ENCODE measurements at places on chromosomes 13 and 19.

GRCh38 chr13:113084094-113084942, 21.3 kb upstream of the F7 start:
- no peak for DNase-seq

- DNase-seq, result no peak
These were observed 314.8 kb downstream of the ZNF536 start for GRCh38 chr19:30686826-30687566.

DNA sequence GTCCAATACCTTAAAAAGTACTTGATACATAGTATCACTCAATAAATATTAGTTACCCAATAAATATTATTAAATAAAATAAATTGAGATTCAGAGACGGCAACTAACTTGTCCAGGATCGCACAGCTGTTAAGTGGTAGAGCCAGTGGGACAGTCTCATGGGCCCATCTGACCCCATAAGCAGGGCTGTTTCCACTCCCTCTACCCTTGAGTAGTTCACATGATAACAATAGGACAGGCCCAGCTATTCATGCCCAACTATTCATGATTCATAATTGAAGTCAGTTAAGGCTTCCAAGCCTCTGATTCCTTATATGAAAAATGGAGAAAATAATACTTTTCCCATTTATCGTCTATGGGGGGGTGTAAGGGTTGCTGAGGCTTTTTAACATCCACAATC, 78.2 kb downstream of the C13orf42 start:
- no peak for DNase-seq

- DNase-seq, result no peak
These were observed 71.6 kb downstream of the SPRYD7 start for GRCh38 chr13:49864509-49864908.

DNA sequence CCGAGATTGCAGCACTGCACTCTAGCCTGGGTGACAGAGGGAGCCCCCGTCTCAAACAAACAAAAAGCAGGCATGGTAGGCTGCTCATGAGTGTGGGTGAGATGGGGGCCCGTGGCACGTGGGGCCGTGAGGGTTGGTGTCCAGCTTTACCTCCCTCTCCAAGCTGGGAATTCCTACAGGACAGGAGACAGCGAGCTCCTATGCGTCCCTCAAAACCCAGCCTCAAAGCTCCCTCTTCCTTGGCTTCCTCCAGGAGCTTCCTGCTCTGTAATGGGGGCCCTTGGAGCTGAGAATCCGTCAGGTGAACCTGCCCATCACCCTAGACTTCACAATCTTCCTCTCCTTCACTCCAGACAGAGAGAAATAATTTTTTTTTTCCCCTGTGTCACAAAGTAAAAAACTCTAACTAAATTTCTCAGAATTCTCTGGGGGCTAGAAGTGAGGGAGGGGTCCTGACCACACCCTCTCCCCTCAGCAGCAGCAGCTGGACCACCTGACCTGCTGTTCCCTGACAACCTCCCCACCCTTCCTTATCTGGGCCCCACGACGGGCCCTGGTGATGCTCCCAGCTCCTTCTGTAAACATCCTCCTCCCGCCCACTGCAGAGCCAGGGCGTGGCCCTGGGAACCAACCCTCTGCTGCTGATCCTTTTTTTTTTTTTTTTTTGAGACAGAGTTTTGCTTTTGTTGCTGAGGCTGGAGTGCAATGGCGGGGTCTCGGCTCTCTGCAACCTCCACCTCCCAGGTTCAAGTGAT, 22.1 kb upstream of the WDR18 start:
- no peak for DNase-seq

GRCh38 chr19:49391581-49392399, 3.7 kb downstream of the KASH5 start:
- DNase-seq, result no peak

DNA sequence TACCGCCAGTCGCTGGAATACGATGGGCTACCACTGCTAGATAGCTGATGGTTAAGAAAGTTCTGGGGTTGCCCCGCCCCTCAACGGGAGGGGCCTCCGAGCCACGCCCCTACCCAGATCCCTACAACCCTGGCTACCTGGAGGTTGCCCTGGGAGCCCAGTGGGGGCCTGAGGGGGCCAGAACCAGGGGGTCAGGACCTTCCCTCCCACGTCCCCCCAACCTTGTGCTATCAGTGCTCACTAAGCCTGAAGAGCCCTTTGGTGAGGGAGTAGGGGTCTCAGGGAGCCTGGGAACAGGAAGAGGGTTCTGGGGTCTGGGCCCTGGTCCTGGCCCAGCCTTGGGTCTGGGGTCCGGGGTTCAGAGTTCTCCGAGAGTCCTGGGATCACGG, 8.9 kb downstream of the OCEL1 start:
- DNase-seq, result no peak

GRCh38 chr13:77235456-77236022, 91.4 kb downstream of the MYCBP2 start:
- DNase-seq, result no peak

- DNase-seq, result no peak
These were observed 95.7 kb downstream of the GPR12 start for GRCh38 chr13:26664876-26665275.

- DNase-seq, result no peak
These were observed 5.5 kb downstream of the SACS start for GRCh38 chr13:23427881-23428528.

DNA sequence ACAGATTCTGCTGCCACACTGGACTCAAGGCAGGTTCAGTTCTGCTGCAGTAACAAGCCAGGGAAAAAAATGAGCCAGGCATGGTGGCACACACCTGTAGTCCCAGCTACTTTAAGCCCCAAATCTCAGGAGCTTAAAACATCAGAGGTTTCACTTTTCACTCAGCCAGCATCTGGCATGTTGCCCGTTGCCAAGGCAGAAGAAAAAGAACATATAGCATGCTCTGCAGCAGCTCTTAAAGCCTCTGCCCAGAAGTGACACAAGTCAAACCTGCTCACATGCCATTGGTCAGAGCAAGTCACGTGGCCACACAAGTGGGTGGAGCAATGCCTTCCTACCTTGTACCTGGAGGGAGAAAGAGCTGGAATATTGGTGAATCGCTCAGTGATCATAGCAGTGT, 14.7 kb upstream of the ADGRE5 start:
- DNase-seq, result peak; percentile 79

DNA sequence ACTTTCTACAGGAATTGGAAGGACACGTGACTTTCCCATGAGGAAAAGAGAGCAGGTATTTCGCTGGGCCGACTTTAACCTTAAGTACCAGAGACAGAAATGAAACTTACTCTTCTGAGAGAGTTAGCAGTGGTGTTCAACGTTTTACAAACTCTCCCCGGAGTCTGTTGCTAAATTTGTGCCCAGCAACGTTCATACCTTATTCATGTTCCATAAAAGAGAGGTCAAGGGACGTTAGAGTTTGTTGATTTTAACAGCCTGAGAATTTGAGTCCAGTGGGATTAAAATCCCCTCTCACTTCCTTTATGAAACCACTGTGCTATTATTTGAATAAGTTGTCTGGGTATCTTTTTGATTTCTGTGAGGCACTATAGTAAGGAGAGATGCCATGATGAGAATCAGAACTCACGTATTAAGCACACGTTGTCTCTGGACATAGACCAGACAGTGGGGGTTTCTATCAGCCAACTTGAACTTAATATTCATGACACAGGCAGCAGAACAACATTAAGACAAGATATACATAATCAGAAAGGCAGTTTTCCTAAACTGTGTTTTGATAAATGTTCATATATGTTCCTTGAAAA, 33.4 kb downstream of the SPRY2 start:
- DNase-seq, result no peak

DNA sequence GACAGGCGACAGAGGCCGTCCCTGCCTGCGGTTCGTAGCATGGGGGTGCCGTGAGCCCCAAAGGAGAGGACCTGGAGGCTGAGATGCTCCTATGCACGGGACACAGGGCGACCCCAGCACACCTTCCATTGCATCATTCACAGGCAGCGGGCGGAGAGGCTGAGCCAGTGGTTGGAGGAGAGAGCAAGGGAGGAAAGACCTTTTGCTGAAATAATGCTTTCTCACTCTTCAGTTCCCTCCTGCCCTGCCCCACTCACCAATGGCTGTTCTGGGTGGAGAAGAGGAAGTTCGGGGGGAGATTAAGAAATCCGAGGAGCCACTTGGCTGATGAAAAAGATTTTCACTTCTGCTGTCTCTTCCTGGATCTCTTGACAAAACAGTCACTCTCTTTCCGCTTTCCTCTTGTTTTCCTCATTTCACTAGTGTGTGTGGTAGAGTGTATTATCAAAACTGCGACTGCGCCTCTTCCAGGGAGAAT, at the start of gene NLRP12:
Gene NLRP12 (minus strand): TSS at position 181 of the 478 bp plus-strand sequence. CDS start 140 bp downstream, at position 41.
- DNase-seq, result no peak

- peak; percentile 48 for DNase-seq
These were observed 783.4 kb upstream of the ARGLU1 start for GRCh38 chr13:107351305-107351704.

- DNase-seq, result no peak
These were observed 2.5 kb downstream of the PRR36 start for GRCh38 chr19:7871437-7872305.

GRCh38 chr19:45568732-45569131, 15.9 kb downstream of the OPA3 start:
- DNase-seq, result no peak

DNA sequence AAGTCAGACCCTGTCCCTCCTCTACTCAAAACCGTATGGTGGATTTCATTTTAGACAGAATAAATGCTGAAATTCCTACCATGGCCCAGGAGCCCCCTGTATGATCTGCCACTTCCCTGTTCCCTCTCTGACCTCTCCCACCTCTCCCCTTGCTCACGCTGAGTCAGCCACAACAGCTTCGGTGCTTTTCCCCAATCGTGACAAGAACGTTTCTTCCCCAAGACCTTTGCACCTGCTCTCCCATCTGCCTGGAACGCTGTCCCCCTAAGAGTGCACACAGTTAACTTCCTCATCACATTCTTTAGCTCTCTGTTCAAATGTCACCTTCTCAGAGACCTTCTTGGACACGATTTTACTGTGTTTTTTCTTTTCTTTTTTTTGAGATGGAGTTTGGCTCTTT, 2.3 kb downstream of the VRK3 start:
- no peak for DNase-seq

DNA sequence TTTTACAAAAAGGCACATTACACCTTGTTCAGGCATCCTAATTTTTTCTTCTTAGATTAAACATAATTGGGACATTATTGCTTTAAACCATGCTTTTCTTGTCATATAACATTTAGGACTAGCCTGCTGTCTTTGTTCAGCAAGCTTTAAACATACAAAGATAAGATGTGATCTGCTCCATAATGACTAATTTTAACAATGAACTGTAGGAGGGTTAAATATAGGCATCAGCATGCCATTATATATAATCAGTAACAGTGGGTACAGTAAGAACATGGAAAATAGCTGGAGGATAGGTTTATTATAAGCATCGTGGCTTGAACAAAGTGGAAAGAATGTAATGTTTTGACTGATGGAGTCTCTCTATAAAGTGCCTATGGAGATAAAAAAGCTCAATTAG, 661.7 kb downstream of the SLITRK6 start:
- DNase-seq, result no peak

- DNase-seq, result no peak
These were observed 14.7 kb downstream of the PIN1 start for GRCh38 chr19:9849791-9850190.

DNA sequence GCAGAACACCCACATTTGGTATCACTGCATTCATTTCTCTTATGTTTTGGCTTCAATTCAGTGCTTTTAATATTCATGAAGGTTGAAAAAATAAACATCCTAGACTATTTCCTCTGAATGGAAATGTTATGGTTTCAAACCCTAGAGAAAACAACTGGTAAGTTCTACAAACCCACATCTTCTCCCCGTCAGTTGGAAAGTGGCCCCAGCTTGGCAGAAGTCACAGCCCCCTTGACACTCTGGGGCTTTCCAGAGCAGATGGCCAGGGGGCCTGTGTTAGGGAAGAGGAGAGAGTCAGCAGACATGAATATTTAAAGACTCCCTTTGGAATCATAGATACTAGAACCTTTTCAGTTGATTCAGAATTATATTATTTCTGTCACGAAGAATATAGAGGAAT, 123.9 kb downstream of the SHISA2 start:
- no peak for DNase-seq

- DNase-seq, result no peak
These were observed 38.1 kb upstream of the RANBP3 start for GRCh38 chr19:6015841-6016545.

- DNase-seq, result no peak
These were observed 14.7 kb upstream of the GRAMD1A start for GRCh38 chr19:34985249-34986022.

Data from iPS DF 19.7 (cell line).